ENCODE measurements at places on chromosomes 5 and 9. TPM values are rescaled to one million over a fixed set of nuclear protein-coding genes. Genes with fewer than 3 reads are reported as not detected.

DNA sequence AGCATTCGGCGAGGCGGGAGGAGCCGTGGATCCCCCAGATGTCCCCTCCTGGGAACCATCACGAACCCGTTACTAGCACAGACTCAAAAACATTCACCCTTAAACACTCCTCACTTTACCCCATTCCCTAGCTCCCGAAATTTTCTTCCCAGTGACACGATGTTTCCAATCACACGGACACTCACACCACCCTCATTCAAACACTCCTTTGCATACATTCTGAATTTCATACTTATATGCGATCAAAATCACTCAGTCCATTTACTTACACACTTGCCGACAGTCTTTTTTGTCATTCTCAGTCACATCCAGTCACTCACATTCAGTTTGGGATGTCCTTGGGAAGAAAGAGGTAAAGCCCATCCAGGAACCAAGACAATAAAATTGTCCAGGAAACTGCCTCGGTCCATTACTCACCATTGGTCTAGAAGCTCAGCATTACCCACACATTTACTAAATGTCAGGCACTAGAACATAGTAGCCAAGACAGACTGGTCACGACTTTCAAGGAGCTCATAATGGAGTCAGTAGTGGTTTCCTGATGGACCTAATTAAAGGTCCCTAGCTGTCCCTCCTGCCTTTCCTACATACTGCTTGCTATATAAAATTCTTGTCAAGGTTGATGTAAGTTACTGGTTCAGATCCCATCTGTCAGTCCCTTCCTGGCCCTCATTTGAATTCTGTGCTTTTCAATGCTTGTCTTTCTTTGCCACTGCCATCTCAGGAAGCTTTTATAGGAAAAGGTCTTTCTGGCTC is 574 bp downstream of the SLC35A4 start:
- DNase-seq, result peak; percentile 80

DNA sequence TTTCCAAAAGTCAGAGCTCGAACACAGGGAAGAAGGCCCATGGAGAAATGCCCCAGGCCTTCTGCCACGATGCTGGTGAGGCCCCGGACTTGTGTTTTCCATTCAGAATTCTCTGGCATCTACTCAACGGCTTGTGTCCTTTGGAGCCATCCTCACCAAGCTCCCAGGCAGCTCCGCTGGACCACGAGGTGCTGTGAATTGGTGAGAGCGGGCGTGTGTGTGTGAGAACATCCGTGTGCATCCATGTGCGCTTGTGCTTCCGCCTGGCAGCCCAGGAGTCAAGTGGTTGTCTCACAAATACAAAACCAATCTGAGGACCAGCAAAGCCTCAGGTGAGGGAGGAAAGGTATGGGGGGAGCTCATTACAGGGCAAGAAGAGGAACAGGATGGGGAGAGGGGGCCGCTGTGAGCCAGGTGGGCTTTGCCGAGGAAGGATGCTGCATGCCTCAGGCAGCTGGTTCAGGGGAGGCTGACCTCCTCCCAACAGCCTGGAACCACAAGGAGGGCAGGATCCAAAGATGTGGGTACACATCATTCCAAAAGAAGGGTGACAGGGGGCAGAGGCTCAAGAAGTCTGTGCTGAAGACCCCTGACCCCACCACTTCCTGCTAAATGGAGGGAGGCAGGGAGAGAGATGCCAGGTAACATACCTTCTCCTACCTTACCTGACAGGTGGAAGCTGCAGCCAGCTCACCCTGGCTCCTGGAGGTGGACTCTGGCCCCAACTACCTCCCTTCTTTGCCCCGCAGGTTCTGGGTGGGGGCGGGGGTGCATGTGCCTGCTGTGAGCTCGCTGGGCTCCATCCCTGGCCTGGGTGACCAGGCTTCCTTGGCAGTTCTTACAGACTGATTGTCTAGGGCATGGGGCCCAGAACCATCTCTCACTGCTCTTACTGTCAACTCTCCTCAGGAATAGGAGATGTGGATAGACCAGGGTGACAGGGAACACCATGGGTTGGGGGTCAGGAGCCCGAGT is 196.3 kb downstream of the PAX5 start:
- DNase-seq, result no peak

The INSL4 gene
- total RNA-seq, result not detected

The DMGDH gene
- 0.38 TPM for total RNA-seq

GRCh38 chr9:12933957-12934356 is 159.1 kb downstream of the LURAP1L start:
- peak; percentile 71 for DNase-seq

The TLX3 gene
- total RNA-seq, result not detected
